Right ventricle myocardium inferior (tissue), 1 donor: ENCODE measurements at places on chromosomes 2 and 18. TPM values are rescaled to one million over a fixed set of nuclear protein-coding genes. Genes with fewer than 3 reads are reported as not detected.

Gene IL1RL1
- total RNA-seq, result 1.7 TPM

Gene DYNAP
- total RNA-seq, result not detected

Gene AGXT
- total RNA-seq, result not detected

Gene L3MBTL4
- total RNA-seq, result 1.1 TPM

Gene RAB17
- 2.4 TPM for total RNA-seq

GRCh38 chr2:38076710-38077430 lies 919 bp upstream of the CYP1B1 start:
- peak; percentile 90 for DNase-seq

DNA sequence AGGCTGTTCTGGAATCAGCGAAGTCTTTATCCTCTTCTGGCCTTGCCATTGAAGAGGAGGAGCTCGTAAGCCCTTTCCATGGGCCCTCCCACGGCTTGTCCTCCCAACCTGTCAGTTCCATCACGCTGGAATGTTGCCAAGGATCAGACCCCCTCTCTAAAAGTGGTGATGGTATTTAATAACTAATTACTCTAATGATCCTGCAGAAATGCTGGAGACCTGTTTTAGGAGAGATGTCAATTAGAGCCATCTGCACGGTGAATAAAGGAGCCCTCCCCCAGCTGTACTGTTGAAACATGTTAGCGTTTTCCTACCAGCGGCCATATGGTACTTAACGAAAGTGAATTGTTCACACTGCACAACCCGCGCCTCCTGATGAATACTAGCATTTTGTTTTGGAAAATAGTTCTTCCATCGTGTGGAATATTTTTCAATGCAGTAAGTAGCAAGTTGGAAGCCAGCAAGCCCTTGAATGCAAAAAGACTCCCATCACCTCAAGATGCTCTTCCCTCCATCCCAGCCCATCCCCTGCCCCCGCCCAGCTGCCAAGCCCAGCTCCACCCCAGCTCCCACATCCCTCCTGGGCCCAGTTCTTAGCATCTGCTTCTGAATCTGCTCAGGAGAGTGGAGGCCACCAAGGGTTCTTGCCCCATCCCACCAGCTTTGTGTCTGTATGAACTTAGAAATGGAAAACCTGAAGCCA lies 145.4 kb downstream of the KLHL29 start:
- DNase-seq, result no peak

DNA sequence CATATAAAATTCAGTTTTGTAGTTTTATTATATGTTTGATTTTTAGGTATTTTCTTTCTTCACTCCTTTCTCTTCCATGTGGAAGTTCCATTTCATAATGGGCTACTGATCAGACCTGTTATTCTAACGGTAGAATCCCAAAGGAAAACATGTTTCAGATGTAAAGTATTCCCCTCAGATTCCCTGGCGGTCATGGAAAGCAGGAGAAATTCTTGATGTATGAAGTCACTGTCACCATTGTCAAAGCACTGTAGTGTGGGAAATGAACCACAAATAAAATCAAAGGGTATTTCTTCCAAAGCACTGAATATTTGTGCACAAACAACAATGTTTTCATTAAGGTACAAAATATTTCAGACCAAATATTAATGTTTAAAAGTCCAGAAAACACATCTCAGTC lies 237.3 kb upstream of the KLHL14 start:
- no peak for DNase-seq

DNA sequence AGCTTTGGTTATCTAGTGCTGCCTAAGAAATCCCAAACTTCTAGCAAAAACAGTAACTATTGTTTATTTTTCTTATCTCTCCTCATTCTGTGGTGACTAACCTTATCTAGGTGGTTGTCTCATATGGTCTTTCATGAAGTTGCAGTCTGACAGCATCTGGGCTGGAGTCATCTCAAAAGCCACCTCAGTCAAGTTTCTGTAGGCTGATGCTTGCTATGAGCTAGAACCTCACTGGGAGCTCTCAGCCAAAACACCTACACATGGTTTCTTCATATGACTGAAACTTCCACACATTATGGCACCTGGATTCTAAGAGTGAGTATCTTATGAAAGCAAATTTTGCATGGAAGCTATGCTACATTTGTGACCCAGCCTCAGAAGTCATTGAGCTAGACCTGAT lies 596.4 kb upstream of the VRK2 start:
- DNase-seq, result no peak

- no peak for DNase-seq
These were observed 55.4 kb upstream of the CCBE1 start for GRCh38 chr18:59752666-59753065.
